ENCODE measurements at places on chromosomes 4 and X.

DNA sequence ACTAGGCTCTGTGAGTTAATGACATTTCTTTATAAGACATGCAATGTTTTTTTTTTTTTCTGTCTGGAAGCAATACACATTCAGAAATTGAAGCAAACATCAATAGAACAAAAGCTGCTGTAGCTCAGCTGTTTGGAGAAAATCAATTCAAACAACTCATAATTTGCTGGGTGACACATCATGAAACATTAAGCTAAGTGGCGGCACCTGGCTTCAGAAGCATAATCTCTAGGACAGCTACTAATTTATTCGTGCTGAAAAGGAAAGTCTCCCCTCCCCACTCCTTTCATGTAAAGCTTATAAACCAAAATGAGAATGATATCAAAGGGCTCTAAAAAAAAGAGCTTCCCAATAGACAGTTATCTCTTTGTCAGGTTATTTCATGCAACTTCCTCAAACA, 73.9 kb downstream of the LUZP4 start:
- no peak overlapping the region for H3K27ac ChIP-seq
- DNase-seq, result no peak
- no peaks in the 10 kb centered on the region for H3K27me3 ChIP-seq
- H3K4me1 ChIP-seq, result peaks cover 3% of the 10 kb centered on the region
- no peaks in the 10 kb centered on the region for H3K36me3 ChIP-seq

DNA sequence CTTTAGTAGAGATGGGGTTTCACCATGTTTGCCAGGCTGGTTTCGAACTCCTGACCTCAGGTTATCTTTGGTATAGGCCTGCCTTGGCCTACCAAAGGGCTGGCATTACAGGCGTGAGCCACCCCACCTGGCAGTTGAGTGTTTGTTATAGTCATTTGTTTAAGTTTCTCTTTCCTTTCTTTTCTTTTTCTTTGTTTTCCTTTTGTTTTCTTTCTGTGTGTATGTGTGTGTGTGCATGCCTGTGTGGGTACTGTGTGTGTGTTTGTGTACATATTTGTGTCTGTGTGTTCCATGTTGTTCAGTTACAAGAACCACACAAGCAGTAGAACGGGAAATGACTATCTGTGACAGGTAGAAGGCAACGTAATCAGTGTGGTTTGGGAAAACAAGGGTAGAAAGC, 624.9 kb downstream of the FSTL5 start:
- no peak overlapping the region for H3K27ac ChIP-seq
- no peak overlapping the region for H3K4me3 ChIP-seq
- no peaks in the 10 kb centered on the region for H3K27me3 ChIP-seq
- DNase-seq, result no peak
- H3K4me1 ChIP-seq, result no peaks in the 10 kb centered on the region
- H3K36me3 ChIP-seq, result no peaks in the 10 kb centered on the region

DNA sequence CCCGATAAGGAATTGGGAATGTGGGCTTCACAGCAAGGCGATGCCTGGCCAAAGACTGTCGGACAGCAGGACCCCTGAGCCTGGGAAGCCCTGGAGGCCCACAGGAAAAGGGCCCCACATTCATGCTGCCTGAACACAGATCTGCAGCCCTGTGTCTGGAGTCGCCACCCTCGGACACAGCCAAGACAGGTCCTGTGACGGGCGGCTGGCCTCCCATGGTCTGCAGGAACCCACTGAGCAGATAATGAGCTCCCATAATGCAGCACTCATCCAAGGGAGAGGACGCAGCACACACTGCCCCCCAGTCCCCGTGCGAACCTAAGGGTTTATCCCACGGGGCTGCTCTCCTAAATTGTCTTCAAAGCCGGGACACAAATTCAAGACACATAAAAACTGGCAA, 30.6 kb downstream of the ZFYVE28 start:
- no peaks in the 10 kb centered on the region for H3K36me3 ChIP-seq
- no peak for DNase-seq
- no peaks in the 10 kb centered on the region for H3K27me3 ChIP-seq
- H3K27ac ChIP-seq, result no peak overlapping the region

DNA sequence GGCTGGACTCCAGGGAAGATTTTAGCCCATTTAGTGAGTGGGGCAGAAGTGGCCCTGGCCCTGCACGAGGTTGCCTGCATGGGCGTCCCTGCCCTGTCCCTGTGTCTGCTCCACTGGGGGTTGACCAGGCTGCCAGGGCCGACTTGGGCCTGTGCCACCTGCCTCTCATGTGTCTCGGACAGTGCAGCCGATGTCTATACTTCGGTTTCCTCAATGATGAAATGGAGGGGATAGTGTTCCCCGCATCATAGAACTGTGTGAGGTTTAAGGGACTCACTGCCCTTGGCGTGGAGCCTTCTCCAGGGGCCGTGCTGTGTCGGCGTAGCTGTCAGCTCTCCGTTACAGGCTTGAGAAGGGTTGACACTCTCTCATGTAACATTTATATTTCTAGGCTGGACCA, 27.0 kb upstream of the MSANTD1 start:
- H3K27ac ChIP-seq, result no peak overlapping the region
- no peak for DNase-seq
- H3K27me3 ChIP-seq, result no peaks in the 10 kb centered on the region
- H3K36me3 ChIP-seq, result peaks cover 84% of the 10 kb centered on the region
- H3K4me1 ChIP-seq, result no peaks in the 10 kb centered on the region
- H3K4me3 ChIP-seq, result no peak overlapping the region

- no peak overlapping the region for H3K27ac ChIP-seq
- H3K4me3 ChIP-seq, result no peak overlapping the region
- no peaks in the 10 kb centered on the region for H3K27me3 ChIP-seq
- H3K4me1 ChIP-seq, result no peaks in the 10 kb centered on the region
- no peak for DNase-seq
Measured at GRCh38 chrX:148774276-148774675, 273.9 kb downstream of the AFF2 start.

- DNase-seq, result no peak
- H3K4me1 ChIP-seq, result no peaks in the 10 kb centered on the region
- H3K4me3 ChIP-seq, result no peak overlapping the region
- H3K27me3 ChIP-seq, result no peaks in the 10 kb centered on the region
- H3K27ac ChIP-seq, result no peak overlapping the region
Measured at GRCh38 chr4:40514497-40514951, 115.1 kb downstream of the RBM47 start.

DNA sequence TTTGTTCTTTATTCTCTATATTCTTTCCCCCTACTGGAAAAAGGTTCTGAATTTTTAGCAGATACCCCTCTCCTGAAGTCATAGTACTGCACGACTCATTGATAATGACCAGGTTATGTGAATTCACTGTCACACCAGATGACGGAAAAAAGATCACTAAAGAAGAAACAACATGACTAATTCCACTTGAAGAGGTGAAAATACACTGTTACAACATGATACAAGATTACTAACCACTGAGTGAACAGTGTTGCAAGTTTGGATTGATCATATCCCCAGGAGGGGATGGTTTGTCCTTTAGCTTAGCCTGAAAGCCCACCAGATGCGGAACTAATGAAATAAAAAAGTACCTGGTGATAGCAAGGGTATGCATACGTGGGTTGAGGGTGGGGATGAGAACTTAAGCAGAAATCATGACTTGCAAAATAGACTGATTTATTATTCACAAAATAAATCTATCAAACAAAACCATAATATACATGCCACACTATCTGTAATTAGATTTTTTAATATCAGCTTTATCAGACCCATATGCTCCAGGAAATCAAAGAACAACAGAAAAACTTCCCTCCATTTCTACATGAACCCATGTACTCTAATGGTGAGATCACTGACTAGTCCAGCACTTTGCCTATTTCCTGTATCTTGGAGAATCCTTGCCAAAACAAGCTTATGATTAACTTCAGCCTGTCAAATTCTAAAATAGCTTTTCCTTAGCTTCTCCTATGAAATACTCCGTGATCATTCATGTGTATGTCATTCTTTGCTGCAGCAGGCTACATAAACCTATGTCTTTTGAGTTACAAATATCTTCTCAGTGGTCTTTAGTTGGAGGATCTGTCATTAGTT, 257.4 kb upstream of the AGA start:
- H3K36me3 ChIP-seq, result no peaks in the 10 kb centered on the region
- no peak overlapping the region for H3K27ac ChIP-seq
- DNase-seq, result no peak
- H3K4me3 ChIP-seq, result no peak overlapping the region
- no peaks in the 10 kb centered on the region for H3K27me3 ChIP-seq

DNA sequence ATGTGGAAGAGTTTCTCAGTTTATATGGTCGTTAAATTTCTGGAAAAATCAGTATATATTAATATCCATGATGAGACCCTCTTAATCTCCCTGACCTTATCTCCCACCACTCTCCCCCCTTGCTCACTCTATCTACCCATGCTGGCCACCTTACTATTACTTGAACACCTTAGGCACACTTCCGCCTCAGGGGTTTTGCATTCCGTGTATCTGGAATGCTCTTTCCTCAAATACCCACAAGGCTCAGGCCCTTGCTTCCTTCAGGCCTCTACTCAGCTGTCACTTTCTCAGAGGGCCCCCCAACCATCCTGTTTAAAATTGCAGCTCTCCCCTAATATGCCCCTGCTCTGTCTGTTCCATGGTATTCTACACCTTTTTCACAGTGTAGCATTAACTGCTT, 1.9 kb downstream of the KANTR start:
- DNase-seq, result peak; percentile 41
- no peak overlapping the region for H3K27ac ChIP-seq
- no peak overlapping the region for H3K4me3 ChIP-seq
- H3K27me3 ChIP-seq, result peaks cover 9% of the 10 kb centered on the region
- H3K36me3 ChIP-seq, result peaks cover 4% of the 10 kb centered on the region

- H3K4me3 ChIP-seq, result peak overlapping the region; percentile 70
- H3K27ac ChIP-seq, result peak overlapping the region; percentile 93
- DNase-seq, result no peak
- no peaks in the 10 kb centered on the region for H3K27me3 ChIP-seq
Measured at GRCh38 chrX:9465380-9466123, 694 bp downstream of the TBL1X start.

DNA sequence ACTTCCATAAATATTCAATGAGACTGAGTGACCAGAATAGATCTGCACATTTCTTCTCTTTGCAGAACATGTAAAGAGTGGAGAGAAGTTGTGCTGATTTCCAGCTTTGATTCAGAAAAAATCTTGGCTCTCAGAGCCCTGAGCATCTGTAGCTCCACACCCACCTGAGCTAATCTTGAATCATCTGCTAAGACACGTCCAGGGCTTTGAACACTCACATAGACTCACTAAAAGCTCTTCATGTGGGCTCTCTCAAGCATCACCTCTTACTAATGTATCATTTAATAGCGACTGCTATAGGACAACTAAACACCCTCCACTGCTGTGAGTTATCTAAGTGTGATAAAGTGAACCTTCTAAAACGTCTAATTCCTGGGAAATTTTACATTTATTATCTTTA, 147.7 kb upstream of the GRIA3 start:
- H3K27me3 ChIP-seq, result no peaks in the 10 kb centered on the region
- no peak for DNase-seq
- H3K27ac ChIP-seq, result no peak overlapping the region
- no peak overlapping the region for H3K4me3 ChIP-seq
- H3K4me1 ChIP-seq, result no peaks in the 10 kb centered on the region

GRCh38 chrX:110584083-110584482, 211.5 kb downstream of the CHRDL1 start:
- H3K27ac ChIP-seq, result no peak overlapping the region
- DNase-seq, result no peak
- no peaks in the 10 kb centered on the region for H3K36me3 ChIP-seq
- no peaks in the 10 kb centered on the region for H3K4me1 ChIP-seq
- no peak overlapping the region for H3K4me3 ChIP-seq

GRCh38 chrX:118346258-118347094, 570 bp downstream of the WDR44 start:
- no peak for DNase-seq
- no peaks in the 10 kb centered on the region for H3K36me3 ChIP-seq
- H3K27ac ChIP-seq, result peak overlapping the region; percentile 95
- H3K4me3 ChIP-seq, result peak overlapping the region; percentile 89
- H3K4me1 ChIP-seq, result no peaks in the 10 kb centered on the region
- no peaks in the 10 kb centered on the region for H3K27me3 ChIP-seq

DNA sequence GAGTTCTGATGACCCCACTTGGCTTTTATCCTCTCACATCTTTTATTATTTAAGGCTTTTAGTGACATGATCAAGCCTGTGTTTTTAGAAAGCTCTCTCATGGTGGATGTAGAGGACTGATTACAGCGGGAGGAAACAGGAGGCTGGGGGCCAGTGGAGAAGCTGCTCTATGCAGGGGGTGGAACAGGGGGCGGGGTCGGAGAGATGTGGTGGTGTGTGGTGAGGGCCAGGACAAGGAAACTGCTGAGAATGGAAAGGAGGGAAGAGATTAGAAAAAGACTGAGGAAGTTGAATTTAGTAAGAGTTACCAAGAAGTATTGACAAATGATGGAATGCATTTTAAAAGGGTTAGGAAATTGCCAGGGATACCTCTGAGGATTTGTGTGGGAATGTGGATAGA, 292.2 kb downstream of the ZIC3 start:
- H3K36me3 ChIP-seq, result no peaks in the 10 kb centered on the region
- no peak overlapping the region for H3K4me3 ChIP-seq
- H3K4me1 ChIP-seq, result no peaks in the 10 kb centered on the region
- H3K27ac ChIP-seq, result no peak overlapping the region
- H3K27me3 ChIP-seq, result no peaks in the 10 kb centered on the region
